GM12878 (cell line): ENCODE measurements at places on chromosomes 3 and 15. TPM values are rescaled to one million over a fixed set of nuclear protein-coding genes. Genes with fewer than 3 reads are reported as not detected.

AMT gene
- 2.4 and 3.8 TPM in 2 replicates for total RNA-seq

DNA sequence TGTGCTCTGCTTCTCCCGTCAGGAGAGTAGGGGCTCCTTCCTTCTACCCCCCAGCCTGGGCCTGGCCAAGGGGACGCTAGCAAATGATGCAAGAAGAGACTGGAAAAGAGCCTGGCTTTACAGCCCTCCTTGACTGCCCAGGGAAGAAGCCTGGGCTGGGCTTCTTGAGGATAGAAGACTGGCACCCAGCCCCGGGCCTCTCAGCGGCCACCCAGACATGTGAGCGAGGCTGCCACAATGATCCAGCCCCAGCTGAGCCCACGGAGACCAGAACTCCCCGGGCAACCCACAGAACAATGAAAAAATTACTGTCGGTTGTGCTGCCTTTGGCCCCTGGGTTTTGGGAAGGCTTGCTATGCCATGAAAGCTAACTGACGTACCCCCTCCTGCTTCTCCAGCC, 100.6 kb upstream of the PRR20G start:
- peaks cover 2% of the 10 kb centered on the region for H3K27me3 ChIP-seq
- H3K27ac ChIP-seq: no peak overlapping the region
- H3K36me3 ChIP-seq: no peaks in the 10 kb centered on the region
- H3K4me1 ChIP-seq: no peaks in the 10 kb centered on the region
- no peak overlapping the region for H3K4me3 ChIP-seq
- no peak for DNase-seq

- peak overlapping the region; percentile 80 for H3K27ac ChIP-seq
- H3K27me3 ChIP-seq: no peaks in the 10 kb centered on the region
- no peak for DNase-seq
- peaks cover 31% of the 10 kb centered on the region for H3K4me1 ChIP-seq
- H3K36me3 ChIP-seq: peaks cover 3% of the 10 kb centered on the region; the same call in 1 of the 2 replicates
- peak overlapping the region; percentile 86 for H3K4me3 ChIP-seq
Measured at GRCh38 chr15:31228011-31228484, 98.6 kb upstream of the KLF13 start.

KBTBD13 gene
- not detected in 2 replicates for total RNA-seq

GRCh38 chr3:193716150-193716549, 123.1 kb downstream of the OPA1 start:
- no peak overlapping the region for H3K4me3 ChIP-seq
- H3K27ac ChIP-seq: no peak overlapping the region
- H3K36me3 ChIP-seq: no peaks in the 10 kb centered on the region
- no peak for DNase-seq

KCNMB2 gene
- total RNA-seq: 7.5 and 8.1 TPM in 2 replicates

GHSR gene
- total RNA-seq: not detected in 2 replicates

CDC25A gene
- 34.4 and 36.6 TPM in 2 replicates for total RNA-seq

DNA sequence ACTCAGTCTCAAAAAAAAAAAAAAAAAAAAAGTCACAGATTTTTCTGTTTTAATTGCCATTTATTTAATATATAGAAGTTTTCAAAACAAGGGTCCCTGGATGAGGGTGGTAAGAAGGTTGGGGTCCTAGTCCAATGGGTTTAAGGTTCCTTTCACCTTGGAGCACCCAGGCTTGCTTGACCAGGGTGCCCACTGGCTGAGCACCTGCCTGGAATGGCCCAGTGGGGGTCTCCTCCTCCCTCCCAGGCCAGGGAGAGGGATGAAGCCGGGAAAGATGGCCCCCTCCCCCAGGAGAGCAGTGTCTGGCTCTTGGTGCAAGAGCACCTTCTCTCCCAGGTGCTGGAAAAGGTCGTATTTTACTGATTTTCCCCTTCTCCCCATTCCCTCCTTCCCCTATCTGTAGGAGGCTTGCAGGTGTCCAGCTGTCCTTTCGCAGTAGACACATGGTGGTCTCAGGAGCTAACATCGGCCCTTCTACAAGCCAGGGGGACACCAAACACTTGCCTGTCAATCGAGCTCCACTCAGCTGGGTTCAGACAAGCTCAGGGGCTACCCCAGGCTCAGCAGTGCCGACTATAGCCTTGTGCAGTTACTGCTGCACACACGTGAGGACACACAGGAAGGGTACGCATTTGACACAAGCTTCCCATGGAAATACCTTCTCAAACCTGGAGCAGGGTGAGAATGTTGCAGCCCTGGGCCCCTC, 112.3 kb upstream of the KLF13 start:
- peak overlapping the region; percentile 87; the same call in 1 of the 2 replicates for H3K27ac ChIP-seq
- peaks cover 10% of the 10 kb centered on the region for H3K4me1 ChIP-seq
- no peaks in the 10 kb centered on the region for H3K27me3 ChIP-seq
- no peak for DNase-seq
